ENCODE measurements at places on chromosomes 4 and X. TPM values are rescaled to one million over a fixed set of nuclear protein-coding genes. Genes with fewer than 3 reads are reported as not detected.

DNA sequence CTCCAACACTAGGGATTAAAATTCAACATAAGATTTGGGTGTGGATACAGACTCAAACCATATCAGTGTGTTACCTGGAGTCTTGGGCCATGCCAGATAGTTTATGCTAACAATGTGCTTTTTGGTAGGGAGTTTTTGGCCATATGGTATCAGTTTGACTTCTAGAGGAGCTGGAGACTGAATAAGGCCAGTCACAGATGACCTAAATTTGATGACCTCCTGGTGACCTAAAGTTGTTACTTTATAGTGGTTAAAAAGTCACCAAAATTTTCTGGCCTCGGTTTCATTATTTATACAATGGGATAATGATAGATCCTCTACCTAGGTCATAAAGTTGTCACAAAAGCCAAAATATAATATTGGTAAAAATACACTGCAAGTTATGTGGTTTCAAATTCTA lies 877.1 kb downstream of the RAPGEF2 start:
- DNase-seq = no peak

CRLF2 gene
- total RNA-seq = not detected

DNA sequence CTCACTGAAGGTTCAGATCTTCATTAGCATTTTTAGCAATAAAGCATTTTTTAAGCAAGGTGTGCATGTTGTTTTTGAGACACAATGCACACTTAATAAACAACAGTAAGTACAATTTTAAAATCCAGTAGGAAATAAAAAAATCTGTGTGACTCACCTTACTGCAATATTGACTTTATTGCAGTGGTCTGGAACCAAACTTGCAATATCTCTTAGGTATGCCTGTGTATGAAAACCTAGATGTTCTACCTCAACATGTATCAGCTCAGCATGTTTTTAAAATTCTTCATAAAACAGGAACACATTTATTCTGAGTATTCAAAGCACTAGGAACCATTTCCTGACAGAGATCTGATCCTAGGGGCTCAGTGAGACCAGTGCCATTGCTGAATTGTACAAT lies 26.7 kb downstream of the NR0B1 start:
- DNase-seq = no peak

DNA sequence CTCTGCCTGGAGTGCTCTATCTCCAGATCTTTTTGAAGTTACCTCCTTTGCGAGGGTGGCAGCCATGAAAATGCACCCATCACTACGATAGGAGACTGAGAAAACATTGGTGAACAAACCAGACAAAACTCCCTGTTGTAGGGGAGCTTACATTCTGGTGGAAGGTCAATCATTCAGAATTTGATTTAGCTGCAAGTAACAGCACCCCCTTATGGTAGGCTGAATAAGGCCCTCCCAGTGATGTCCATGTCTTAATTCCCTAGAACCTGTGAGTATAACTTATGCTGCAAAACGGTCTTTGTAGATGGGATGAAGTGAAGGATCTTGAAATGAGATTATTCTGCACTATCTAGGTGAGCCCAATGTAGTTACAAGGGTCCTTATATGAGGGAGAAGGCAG lies 5.6 kb upstream of the TEC start:
- DNase-seq = no peak

DNA sequence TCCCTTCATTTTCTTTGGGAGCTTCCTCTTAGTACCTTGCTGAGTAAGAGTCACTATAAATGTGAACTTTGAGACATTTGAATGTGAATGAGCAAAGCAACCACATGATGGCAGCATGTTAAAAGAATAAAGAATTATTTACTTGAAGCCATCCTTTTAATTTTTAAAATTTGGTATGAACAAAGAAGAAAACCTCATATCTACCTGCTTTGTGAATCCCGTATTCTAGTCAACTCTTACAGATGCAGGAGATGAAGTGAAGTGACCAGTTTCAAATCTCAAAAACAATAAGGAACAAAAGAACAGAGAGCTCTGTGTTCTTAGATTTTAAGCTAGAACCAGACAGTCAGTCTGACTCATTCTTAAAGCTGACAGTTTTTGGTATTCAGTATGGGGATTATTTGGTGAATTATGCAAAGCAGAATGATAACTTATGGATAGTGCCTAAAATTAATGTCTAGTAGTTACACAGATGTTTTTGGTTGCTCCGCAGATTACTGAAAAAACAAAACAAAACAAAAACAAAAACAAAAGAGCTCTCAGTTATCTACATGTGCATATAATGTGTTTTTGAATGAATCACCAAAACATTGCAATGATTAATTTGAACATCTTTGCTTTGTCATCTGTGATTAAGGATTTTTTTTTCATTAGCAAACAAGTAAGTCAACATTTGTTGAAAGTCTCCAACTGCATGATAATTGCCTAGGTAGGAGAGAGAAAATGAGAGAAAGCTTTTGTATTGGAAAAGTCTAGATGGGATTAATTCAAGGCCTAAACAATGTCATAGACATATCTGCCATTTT lies 48.2 kb upstream of the H2AZ1 start:
- no peak for DNase-seq

- DNase-seq = no peak
Observed at GRCh38 chr4:23903859-23904438, 14.1 kb upstream of the PPARGC1A start.

HAND2 gene
- 165 TPM for total RNA-seq
